ENCODE measurements at places on chromosomes 12 and 14.

DNA sequence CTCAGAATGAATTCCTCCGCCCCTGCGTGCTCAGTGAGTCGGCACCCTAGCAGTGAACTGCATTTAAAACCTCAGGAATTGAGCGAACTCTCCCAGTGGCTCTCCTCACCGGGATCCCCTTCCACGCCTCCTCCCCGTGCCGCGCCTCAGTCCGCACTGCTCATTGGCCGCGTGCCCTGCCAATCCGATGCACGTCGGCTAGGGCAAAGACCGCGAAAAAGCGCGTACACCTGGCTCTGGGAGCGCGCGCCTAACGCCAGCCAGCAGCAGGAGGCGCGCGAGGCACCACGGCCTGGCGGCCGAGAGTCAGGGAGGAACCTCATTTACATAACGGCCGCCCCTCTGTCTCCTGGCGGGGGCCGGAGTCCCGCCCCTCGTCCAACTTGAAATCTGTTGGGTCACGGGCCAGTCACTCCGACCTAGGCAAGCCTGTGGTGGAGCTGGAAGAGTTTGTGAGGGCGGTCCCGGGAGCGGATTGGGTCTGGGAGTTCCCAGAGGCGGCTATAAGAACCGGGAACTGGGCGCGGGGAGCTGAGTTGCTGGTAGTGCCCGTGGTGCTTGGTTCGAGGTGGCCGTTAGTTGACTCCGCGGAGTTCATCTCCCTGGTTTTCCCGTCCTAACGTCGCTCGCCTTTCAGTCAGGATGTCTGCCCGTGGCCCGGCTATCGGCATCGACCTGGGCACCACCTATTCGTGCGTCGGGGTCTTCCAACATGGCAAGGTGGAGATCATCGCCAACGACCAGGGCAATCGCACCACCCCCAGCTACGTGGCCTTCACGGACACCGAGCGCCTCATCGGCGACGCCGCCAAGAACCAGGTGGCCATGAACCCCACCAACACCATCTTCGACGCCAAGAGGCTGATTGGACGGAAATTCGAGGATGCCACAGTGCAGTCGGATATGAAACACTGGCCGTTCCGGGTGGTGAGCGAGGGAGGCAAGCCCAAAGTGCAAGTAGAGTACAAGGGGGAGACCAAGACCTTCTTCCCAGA lies at the start of gene HSPA2:
Gene HSPA2, plus strand, starts transcription at position 534 of the 995 bp plus-strand sequence. Its CDS starts 109 bp downstream, at position 643.
- DNase-seq, result peak; percentile 100

DNA sequence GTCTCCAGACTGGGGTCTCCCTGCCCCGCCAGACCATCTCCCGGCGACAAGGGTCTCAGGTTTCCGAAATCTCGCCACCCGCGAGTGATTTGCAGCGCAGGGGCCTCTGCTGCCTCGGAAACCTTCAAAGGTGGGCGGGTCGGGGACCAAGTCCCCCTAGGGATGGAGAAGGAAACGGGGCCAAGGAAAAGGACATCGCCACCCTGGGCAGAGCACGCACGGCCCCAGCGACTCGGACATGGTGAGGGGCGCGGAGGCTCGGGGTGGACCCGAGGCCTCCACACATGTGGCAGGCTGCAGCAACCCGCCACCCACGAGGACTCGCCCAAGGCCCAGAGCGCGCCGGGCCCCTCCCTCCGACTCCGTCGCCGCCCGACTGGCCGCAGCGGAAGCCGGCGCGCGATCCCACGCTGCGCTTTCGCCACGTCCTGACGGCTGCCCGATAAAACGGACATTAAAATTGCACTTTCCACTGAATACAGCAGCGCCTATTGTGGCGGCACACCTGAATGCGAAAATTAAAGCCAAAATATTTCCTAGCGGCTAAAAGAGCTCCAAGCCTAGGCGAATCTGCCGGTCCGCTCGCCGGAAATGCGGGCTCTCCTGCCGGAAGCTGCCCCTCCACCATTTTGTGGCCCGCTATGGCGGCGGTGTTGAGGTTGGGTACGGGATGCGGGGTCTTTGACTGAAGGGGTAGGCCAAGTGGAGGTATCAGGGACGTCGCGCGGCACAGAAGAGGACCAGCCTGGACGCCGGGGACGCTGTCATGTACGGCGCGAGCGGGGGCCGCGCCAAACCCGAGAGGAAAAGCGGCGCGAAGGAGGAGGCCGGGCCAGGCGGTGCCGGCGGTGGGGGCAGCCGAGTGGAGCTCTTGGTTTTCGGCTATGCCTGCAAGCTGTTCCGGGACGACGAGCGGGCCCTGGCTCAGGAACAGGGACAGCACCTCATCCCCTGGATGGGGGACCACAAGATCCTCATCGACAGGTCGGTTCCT lies at the start of gene SFSWAP:
Gene SFSWAP, plus strand, starts transcription at position 627 of the 994 bp plus-strand sequence. Its CDS starts 140 bp downstream, at position 767.
- peak; percentile 53 for DNase-seq

DNA sequence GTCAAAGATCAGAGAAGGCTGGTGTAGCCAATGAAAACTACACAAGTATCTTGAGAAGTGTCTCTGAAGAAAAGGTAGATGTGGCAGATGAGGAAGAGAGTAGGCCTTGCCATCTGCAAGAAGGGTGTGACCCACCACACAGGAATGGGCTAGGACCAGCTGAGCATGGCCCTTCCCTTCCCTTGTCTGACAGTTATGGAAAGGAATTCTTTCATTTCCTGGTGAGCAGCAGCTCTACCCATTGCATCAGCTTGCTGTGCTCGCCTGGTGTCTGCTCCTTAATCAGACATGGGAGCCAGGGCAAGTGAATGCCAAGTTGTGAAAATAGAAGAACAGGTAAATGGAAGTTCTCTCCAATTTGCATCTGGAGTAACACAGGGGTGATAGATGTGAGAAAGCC lies 145.2 kb upstream of the KRR1 start:
- peak; percentile 83 for DNase-seq

DNA sequence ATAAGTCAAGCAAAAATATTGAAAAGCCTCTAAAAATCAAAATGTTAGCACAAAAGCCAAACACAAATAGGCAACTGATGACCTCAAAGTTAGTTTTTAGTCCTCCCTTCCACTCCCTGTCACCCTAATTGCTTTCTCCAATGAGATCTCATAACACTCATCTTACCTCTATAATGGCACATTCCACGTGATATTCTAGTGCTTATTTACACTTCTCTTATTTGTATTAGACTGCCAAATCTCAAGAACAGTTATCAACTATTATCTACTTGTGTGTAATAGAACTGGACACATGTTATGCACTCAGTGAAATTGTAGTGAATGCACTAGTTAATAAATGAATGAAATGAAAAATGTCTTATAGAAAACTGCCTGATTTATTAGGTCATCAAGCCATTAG lies 55.5 kb upstream of the AVPR1A start:
- DNase-seq, result no peak

- DNase-seq, result no peak
Measured at GRCh38 chr14:74583689-74584434, 28.2 kb downstream of the LTBP2 start.

GRCh38 chr12:20282401-20282800 lies 85.9 kb upstream of the PDE3A start:
- peak; percentile 33 for DNase-seq

GRCh38 chr12:48414021-48414420 lies 58.3 kb upstream of the ANP32D start:
- no peak for DNase-seq

DNA sequence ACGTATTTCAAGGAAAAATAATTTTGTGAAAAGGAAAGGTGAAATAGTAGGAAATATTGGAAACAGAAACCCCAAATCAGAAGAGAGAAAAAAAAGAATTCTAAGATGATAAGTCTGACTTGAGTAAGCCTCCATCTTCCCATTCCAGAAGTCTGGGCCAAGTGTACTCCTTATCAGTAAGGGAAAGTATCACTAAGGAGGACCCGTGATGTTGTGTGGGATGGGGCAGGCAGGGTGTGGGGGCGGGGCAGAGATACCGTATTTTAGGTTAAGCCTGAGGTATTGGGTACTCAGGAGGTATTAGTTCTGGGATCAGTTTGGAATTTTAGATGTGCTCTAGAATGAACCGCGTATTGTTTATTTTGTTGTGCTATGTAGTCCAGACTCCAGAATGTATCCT lies 33.8 kb upstream of the PSMA6 start:
- no peak for DNase-seq

- DNase-seq, result no peak
Measured at GRCh38 chr14:65476273-65476941, 63.9 kb downstream of the FUT8 start.

GRCh38 chr12:118098401-118098800 lies 5.4 kb downstream of the VSIG10 start:
- DNase-seq, result no peak

DNA sequence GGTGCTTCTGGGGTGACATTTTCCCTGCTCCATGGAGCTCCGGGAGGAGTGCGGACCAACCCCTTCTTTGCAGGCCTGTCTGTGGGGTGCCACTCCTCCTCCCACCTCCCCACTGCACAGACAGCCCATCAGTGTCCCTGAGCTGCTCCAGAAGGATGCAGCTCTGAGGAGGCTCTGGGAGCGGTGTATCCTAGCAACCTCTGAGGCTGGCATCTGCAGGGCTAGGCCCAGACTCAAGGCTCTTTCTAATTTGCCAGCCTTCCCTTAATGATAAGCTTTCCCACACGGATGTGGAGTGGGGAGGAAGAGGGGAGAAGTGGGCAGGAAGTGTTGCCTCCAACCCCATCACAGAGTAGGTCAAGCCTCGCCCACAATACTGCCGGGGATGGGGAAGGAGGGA lies 59.7 kb downstream of the CALM1 start:
- DNase-seq, result no peak

GRCh38 chr14:87652278-87652677 lies 340.7 kb downstream of the GALC start:
- no peak for DNase-seq

DNA sequence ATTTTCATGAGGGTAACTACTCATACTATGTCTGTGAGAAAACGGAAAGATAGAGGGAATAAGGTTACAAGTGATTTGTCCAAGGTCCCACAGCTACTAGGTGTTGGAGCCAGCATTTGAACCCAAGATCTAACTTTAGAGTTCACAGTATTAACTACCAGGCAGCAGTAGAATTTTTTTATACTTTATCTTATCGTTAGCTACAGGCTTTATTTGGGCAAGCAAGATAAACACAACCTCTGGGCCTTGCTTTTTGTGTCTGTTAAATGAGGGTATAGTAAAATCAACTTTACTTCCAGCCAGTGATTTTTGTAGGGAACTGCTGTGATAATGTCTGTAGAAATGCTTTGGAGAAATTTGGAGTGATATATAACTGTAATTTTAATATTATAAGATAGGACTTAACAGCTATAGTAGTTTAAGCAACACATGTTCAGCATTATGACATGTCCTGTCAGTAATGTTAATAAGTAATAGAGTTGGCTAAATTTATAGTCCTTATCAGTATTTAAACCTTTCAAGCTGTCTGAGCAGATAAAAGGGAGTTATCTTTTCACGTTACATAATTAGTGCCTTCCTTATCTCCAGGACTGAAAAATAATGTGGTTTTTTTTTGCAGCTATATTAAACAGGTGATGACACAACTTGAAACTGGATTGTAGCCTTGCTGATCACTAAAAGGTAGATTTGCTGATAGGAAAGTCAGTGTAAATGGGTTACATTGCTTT lies 12.8 kb downstream of the LEMD3 start:
- no peak for DNase-seq

DNA sequence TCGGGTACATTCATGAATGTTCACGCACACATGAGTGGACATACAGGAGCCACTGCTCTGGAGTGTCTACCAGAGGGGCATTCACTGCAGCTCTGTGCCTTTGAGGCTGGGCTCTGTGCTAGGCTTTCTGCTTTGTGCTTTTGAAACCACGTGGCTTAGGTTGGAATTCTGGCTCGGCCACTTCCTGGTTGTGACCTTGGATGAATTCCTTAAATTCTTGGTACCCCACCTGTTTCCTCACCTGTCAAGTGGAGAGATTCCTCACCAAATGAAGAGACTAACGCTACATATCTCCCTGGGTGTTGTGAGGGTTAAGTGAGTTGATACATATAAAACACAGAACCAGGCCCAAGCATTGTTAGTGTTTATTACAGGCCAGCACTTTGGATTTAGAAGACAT lies 842.8 kb downstream of the VRK1 start:
- no peak for DNase-seq

GRCh38 chr12:133235401-133236112 lies at the start of gene ANHX:
Gene ANHX (minus strand): TSS chr12:133235877. CDS start chr12:133234356, 1,521 bp downstream.
- no peak for DNase-seq

GRCh38 chr14:104584557-104584956 lies 5.0 kb downstream of the C14orf180 start:
- DNase-seq, result no peak

- DNase-seq, result no peak
Measured at GRCh38 chr14:64680013-64680713, 24.1 kb upstream of the PLEKHG3 start.

All from fibroblast of skin of left biceps (primary cell).